Breast epithelium (tissue), 4 donors: ENCODE measurements at places on chromosomes 13 and 19. TPM values are rescaled to one million over a fixed set of nuclear protein-coding genes. Genes with fewer than 3 reads are reported as not detected.

WDR88 gene
- total RNA-seq, result not detected

DNA sequence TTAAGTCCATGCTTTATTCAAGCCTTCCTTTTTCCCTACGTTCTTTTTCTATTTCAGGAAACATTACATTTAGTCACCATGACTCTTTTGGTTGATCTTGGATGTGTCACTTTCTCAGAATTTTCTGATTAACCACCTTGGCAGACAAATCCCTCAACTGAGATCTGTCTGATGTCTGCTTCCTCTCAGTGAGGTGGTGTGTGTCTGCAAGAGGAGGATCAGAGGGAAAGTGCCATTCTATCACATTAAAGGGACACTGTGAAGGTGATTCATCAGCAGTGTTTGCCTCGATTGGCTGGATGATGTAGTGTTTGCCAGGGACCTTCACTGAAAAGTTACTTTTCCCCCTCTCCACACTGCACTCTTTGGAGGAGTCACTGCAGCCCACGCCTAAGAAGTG, 3.0 kb upstream of the CCNP start:
- peaks cover 20% of the 10 kb centered on the region for H3K27me3 ChIP-seq
- H3K27ac ChIP-seq, result no peak overlapping the region
- DNase-seq, result no peak
- H3K4me1 ChIP-seq, result no peaks in the 10 kb centered on the region

C2CD4C gene
- 0.29 TPM for total RNA-seq

DNA sequence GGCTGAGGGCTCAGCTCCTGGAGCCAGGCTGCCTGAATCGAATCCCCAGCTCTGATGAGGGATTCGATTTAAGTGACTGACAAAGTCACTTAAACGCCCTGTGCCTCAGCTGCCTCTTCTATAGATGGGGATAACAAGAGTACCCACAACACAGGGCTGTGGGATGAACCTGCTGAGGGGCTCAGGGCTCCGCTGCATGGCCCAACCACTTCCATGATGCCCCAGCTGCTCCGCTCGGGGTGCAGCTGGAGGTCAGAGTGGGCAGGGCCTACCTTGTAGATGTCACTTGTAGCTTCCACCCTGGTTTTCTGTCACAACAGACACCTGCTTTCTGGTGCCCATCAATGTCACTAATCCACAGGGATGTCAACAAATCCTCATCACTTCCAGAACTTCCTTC, 39.2 kb downstream of the STK24 start:
- DNase-seq, result no peak
- H3K4me3 ChIP-seq, result no peak overlapping the region
- H3K4me1 ChIP-seq, result peaks cover 4% of the 10 kb centered on the region
- H3K36me3 ChIP-seq, result no peaks in the 10 kb centered on the region

FFAR2 gene
- total RNA-seq, result not detected
